ENCODE measurements at places on chromosomes 7 and 10. TPM values are rescaled to one million over a fixed set of nuclear protein-coding genes. Genes with fewer than 3 reads are reported as not detected.

The AKR1C8 gene
- 0.12 TPM for total RNA-seq

The NRCAM gene
- total RNA-seq = 2.4 TPM

The ANKRD61 gene
- total RNA-seq = 1.3 TPM

GRCh38 chr10:52146766-52147165, 167.3 kb upstream of the DKK1 start:
- no peak for DNase-seq

- no peak for DNase-seq
Measured at GRCh38 chr7:151393031-151393977, 16.5 kb downstream of the WDR86 start.

GRCh38 chr10:89278034-89278535, 23.8 kb upstream of the IFIT2 start:
- DNase-seq = peak; percentile 96

- peak; percentile 62 for DNase-seq
Measured at GRCh38 chr7:68434857-68435256, 1163.4 kb upstream of the AUTS2 start.

- no peak for DNase-seq
Measured at GRCh38 chr10:6795541-6795940, 215.5 kb upstream of the PRKCQ start.

- peak; percentile 71 for DNase-seq
Measured at GRCh38 chr7:28180364-28181147, at the start of gene JAZF1. Gene JAZF1, minus strand, starts transcription at chr7:28180795.

DNA sequence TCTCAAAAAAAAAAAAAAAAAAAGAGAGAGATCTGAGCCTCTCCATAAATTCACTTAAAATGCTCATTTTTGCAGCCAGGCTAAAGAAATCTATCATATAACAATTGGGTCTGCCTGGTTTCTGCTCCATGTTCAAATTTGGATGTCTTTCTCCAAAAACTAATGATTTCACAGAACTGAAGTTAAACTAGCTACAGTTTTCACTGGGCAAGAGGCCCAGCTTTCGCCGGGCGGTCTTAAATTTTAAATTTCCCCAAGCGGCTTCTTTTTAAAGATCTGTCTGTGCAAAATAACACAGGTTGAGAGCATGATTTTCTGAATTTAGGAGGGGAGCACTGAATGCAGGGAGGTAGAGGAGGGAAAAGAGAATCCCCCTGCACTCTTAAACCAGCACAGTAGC, 603.4 kb downstream of the KCNMA1 start:
- DNase-seq = no peak

- no peak for DNase-seq
Measured at GRCh38 chr7:24555184-24555583, 18.1 kb upstream of the PALS2 start.

GRCh38 chr7:33849004-33849403, 56.3 kb upstream of the BMPER start:
- no peak for DNase-seq

GRCh38 chr10:35447693-35448407, 111.5 kb downstream of the CCNY start:
- peak; percentile 22 for DNase-seq

DNA sequence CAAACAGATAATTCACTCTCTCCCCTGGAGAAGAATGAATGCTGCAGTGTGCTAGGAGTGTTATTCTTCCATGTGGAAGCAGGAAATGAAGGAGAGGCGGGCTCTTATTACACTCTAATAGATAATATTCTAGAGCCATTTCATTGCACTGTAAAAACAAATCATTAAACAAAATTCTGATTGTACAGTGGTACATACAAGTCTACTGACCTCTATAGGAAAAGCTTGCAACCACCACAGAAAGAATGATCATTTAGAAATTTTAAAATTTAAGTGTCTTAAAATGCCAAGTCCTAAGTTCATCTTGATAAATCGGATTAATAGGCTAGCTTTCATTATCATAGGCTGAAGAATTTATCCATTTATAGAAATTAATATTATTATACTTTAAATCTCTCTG, 960.3 kb upstream of the LRRN3 start:
- DNase-seq = no peak

- DNase-seq = no peak
Measured at GRCh38 chr10:128305601-128306345, 179.6 kb upstream of the MKI67 start.

DNA sequence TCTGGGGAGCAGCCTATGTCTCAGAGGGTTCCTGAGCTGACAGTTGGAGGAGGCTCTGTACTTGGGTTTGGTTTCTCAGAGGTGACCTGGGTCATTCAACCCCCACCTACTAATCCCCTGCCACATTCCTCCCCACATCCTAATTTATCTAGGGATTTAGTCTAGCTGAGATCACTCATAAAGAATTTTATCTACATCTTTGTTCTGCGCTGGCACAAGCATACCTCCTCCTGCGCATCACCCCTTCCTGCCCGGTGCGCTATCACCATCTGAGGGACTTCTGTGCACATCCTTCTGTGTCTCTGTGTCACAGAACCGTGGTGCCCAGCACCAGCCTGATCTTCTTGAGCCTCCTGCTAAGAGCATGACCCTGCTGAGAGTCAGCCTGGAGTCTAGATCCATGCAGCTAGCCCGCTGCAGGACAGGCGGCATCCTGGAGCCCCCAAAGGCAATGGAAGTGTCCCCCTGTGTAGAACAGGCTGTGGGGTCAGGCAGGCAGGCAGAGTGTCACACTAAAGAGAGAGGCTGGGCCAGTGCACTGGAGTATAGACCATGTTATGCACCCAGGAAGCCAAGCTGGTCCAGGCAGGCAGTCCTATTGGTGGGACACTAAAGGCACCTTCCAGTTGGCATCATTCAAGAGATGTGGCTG, 63.6 kb downstream of the ARHGAP22 start:
- DNase-seq = no peak

DNA sequence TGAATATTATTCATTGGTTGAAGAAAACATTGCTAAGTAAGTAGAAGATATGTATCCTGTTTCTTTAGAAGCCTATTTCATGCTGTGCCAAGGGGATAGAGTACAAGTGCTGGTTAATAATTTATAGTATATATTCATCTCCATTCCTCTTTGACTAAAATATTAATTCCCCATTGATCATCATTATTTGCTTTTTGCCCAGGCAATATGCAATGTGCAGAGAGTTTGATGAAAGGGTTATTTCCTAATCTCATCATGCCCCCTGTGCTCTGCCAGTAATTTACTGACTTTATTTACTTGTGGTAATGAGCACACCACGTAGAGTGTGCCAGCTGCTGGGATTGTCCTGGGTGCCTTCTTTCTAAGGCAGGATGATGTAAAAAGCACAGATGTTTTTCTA, 180.9 kb downstream of the REEP3 start:
- no peak for DNase-seq
